ENCODE measurements at places on chromosomes 2 and 18.

DNA sequence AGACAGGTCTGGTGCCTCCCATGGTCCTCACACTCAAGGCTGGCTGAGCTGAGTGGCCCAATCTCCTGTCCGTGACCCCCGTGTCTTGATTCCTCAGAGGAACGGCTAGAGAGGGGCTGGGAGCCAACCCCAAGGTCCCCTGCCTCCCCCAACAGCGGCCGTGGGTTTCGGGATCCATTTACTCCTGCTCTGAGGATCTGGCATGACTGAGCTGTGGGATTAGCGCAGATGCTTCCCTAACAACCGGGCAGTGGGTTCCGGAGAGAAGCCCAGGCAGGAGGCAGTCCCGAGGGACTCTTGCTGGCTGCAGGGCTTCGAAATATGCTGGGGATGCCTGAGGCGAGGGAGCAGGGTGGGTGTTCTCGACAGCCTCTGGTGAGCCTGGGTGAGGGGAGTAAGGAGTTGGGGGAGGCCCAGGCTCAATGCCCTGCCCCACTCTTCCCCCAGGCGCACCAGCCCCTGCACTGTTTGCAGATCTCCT, 18.9 kb downstream of the GPR35 start:
- DNase-seq = no peak

- DNase-seq = peak; percentile 39
Measured at GRCh38 chr2:50529600-50530218, 502.2 kb downstream of the NRXN1 start.

DNA sequence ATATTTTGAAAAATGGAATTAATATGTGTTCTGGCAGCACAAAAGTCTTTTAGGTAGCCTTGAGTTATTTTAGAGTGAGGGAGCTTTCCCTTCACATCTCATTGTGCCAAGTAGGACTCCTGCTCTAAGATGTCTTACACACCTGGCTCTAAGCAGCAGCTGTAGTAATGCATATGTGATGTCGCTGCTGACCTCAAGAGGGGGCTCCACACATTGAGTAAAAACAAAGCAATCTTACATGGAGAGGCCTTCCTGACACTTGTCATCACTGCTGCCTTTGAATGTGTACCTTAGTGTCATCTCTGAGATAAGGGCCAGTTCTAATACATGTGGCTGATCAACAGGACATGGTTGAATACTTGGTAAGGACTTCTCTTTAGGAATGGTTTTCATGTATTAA, 75.8 kb downstream of the ACTR3 start:
- DNase-seq = peak; percentile 48

DNA sequence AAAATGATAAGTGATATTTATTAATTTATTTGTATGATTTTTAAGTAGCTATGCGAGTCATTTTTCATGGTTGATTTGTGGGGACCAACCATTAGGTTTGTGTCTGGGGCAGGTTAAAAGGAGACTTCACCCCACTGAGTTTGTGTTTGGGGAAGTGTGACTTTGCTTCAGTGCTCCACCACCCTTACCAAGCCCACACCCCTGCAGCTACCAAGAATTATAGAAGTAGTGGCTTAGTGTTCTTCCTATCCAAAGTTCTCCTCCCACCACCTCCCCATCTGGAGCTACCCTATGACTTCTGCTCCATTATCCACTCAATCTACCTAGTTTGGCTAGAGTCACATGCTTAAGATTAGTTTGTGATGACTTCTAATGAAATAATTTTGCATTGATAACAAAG, 182.1 kb upstream of the ZEB2 start:
- no peak for DNase-seq

DNA sequence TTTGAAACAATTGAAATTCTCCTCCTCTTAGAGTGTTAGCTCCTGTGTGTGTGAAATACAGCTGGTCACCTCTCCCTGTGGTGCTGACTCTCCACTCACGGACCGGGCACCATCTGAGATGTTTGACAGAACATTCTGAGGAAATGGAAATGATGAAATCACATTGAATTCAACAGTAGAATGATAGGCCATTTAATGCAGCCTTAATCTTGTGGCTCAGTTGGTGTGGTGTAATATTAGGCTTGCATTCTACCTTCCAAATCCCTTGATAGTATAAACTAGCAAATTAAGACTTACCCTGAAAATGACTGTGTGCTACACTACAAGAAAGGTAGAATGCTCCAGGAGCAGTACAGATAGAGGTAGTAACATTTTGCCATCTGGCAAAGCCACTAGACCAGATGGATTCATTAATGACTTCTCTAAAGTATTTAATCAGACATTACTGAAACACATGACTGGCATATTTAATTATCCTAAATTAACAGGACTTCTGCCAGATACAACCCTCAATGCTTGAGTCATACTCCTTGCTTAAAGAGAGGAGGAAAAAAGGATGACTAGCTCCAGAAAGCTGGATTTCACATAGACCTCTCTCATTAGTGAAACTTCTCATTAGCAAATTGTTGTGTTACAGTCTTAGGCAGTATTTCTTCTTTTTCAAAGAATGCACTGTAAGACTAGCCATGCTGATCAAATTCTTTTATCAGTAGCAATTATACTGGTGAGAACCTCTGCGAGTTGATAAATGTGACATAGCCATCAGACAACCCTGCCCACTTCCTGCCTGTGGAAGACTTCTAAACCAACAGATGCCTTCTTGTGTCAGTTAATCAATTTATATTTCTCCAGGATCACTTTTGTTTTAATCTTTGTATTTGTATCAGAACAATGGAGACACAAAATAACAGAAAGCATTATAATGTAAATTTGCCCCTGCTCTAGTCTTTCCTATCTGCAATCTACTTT, 80.6 kb downstream of the EML6 start:
- DNase-seq = no peak

GRCh38 chr18:38790303-38790702, 1224.7 kb upstream of the CELF4 start:
- peak; percentile 1 for DNase-seq

DNA sequence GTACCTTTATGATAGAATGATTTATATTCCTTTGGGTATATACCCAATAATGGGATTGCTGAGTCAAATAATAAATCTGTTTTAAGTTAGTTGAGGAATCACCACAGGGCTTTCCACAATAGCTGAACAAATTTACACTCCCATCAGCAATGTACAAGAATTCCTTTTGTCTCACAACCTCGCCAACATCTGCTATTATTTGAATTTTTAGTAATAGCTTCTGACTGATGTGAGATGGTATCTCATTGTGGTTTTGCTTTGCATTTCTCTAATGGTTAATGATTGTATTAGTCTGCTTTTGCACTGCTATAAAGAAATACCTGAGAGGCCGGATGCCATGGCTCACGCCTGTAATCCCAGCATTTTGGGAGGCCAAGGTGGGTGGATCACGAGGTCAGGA, 1387.6 kb upstream of the ACVR2A start:
- no peak for DNase-seq

DNA sequence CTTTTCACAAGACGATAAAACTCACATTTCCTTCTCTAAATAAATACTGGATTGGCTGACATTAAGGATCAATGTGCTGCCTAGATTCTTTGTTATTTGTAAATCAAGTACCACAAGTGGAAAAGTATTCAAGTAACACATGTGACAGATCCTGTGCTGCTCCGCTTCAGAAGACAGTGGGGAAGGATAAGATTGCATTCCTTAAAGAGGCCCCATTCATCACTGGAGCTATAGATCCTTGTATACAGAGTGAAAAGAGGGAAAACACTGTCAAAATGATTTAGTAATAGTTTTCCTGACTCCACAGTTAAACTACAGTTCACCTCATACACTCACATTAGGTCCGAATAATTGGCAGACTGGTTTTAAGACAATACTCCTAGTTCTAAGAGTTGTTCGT, 108.0 kb upstream of the CSRNP3 start:
- no peak for DNase-seq

DNA sequence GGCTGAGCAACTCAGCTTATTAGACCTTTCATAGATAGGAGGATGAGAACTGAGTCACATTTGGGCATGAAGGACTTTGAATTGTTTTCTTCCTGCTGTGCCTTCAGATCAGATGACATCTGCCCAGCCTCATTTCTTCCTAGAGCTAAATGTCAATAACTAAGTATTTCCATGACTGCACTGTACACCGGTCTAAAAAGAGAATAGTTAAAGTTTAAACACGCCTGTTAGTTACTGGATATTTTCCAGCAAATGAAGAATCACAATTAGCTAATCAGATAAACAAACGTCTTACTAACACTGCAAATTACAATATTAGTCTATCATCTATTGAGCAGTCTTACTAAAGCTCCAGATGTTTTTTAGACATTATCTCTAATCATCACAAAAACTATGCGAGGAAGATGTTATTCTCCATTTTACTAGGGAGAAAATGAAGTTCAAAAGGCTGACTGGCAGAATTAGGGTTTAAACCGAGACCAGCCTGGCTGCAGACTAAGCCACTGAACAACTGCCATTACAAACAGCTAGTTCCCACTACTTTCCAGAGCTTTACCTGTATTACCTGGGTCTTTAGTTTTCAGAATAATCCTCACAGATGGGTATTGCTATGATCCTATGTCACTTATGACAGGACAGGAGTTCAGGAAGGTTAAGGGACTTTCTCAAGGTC, 69.4 kb upstream of the ZNF397 start:
- DNase-seq = no peak

DNA sequence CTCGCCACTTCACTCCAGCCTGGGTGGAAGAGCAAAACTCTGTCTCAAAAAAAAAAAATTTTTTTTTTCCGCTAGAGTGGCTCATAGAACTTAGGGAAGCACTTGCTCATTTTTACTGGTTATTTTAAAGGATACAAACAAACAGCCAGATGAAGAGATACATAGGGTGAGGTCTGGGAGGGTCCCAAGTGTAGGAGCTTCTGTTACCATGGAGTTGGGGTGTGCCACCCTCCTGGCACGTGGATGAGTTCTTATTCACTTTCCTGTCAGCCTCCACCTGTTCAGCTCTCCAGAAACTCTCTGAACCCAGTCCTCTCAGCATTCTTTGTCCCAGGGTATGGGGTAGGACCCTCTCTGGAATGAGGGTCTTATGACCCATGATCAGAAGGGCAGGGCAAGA, 4.9 kb upstream of the MAT2A start:
- DNase-seq = no peak

DNA sequence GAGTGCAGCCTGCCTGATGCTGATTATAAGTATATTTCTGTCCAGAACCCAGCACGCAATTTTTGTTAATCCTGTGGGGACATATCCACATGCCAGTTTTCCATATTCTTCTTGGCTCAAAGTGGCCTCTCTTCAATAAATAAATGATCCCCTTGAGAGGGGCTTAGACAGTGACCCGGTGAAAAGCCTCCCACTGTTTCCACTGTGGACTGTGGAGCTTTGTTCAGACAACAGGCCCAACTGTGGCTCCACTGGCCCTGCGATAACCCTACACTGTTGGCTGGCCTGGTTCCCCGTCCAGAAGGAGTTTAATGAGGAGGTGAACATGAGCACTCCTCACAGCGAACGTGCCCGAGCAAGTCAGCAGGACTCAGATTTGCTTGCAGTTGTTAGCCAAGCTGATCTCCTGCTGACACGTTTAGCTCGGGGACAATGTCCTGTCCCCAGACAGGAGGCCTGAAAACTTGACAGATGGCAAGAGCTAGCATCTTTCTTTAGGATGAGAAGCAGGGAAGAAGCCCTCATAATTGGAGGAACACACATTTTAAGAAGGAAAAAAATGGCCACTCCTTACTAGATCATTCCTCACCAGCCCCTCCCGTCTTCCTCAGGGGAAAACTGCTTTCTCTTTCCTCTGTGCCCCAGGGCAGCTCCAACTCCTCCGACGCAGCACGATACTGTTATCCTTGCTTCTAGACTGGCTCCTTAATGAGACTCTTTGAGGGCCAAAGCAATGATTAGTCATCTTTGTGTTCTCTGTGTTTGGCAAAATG, 20.0 kb upstream of the MTCL1 start:
- DNase-seq = no peak

- DNase-seq = no peak
Measured at GRCh38 chr2:122186761-122187222, 431.3 kb downstream of the TSN start.

GRCh38 chr2:17538844-17539554, 1.5 kb upstream of the VSNL1 start:
- DNase-seq = no peak

- no peak for DNase-seq
Measured at GRCh38 chr2:65017335-65017734, 28.1 kb downstream of the SLC1A4 start.

- DNase-seq = no peak
Measured at GRCh38 chr2:11876889-11877288, 130.5 kb downstream of the LPIN1 start.

GRCh38 chr2:69437751-69438154, 518 bp upstream of the NFU1 start:
- no peak for DNase-seq

- DNase-seq = no peak
Measured at GRCh38 chr18:51077217-51077616, 47.2 kb downstream of the SMAD4 start.

- no peak for DNase-seq
Measured at GRCh38 chr2:28432362-28432761, 39.7 kb downstream of the FOSL2 start.

GRCh38 chr2:8278709-8279354, 403.0 kb upstream of the ID2 start:
- no peak for DNase-seq

GRCh38 chr2:240478346-240479110, 43.1 kb downstream of the GPC1 start:
- DNase-seq = no peak

DNA sequence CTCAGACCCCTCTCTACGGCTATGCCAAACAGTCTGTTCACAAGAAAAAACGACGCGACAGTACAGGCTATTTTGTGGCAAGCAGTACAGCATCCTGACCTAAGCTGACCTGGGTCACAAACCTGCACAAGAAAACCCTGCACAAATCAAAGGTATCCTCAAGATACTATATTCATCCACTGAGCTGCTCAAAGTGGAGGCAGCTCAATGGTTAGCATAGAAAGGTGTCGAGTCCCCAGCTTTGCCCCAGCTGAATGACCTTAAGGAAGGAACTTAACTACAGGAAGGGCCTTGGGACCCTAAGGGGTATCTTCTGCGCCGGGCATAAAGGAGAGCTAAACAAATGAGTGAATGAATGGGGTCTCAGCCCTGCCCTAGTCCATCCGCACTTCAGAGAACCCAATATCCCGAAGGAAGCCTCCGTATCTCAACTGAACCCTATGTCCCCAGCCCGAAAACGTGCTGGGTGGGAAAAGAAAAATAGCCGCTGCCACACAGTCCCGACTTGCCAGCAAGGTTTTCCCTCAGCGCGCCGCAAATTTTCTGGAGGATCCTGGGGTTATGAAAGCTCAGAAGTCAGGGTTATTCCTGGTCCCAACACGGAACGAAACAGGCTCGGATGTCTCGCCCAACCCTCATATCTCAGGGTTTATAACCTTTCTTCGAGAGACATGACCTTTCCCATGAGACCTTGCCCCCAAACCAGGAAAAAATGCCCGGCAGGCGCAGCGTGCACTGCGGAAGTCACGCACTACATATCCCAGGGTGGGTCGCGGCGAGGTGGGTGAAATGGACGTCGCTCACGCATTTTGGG, at the start of gene FASTKD1:
FASTKD1 (minus strand) TSS at position 706 of the 814 bp plus-strand sequence. CDS start 1,836 bp downstream, outside the sequence.
- peak; percentile 96 for DNase-seq

DNA sequence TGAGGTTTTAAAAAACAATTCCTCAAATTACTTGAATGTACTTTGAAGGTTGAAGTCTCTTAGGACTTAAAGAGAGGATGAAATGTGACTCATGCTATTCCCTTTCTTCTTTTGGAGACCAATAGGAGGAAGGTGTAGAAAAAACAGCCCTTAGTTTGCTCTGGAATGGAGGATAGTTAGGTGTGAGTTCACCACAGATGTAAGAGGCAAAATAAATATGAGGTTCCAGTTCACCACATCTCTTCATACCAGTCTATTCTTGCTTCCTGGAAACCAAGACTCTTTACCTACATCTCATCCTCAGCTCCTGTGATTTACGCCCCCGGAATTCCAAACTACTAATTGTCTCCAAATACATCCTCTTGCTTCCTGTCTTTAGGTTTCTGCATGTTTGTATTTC, 77.5 kb upstream of the TTC21B start:
- DNase-seq = no peak

Data from activated CD4-positive, alpha-beta T cell treated with anti-CD3 and anti-CD28 coated beads, Interleukin-2, amount 50 U/mL, for 16 hours (primary cell).